ENCODE measurements at places on chromosomes 16 and 17.
A peak's percentile ranks its signal among the peaks of the same experiment; 100 is the strongest.

DNA sequence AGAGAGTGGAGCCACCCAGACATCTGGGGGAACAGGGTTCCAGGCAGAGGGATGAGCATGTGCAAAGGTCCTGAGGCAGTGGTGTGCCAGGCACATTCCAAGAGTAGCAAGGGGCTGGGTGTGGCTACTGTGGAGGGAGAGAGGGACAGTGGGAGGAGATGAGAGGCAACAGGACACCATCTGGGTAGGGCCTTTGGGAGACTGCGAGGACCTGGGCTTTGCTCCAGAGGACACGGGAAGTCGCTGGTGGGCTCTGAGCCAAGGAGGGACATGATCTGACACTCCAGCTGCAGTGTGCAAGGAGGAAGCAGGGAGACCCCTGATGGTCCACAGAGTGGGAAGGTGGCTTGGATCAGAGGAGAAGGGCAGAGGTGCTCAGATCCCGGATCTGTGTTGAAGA is 56.7 kb upstream of the MED9 start:
- no peak for DNase-seq

- DNase-seq: no peak
Observed at GRCh38 chr16:85755929-85756768, 5.3 kb upstream of the C16orf74 start.

DNA sequence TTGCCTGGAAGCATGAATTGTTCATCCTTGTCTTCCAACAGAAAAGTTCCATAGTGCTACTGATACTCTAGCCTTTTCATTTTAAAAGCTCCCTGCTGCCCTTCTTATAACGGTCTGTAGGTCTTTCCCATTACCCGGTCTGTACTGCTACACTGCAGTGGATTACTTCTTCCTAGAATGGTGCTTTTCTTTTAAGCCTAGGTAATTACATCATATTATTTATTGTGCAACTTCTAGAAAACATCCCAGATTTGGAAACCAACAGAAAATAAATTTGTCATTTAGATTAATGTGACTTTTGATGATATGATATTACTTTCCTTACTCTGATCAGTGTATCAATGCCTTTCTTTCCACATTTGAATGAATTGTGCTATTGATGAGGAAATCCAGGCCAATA is 199.4 kb downstream of the TANC2 start:
- DNase-seq: no peak

DNA sequence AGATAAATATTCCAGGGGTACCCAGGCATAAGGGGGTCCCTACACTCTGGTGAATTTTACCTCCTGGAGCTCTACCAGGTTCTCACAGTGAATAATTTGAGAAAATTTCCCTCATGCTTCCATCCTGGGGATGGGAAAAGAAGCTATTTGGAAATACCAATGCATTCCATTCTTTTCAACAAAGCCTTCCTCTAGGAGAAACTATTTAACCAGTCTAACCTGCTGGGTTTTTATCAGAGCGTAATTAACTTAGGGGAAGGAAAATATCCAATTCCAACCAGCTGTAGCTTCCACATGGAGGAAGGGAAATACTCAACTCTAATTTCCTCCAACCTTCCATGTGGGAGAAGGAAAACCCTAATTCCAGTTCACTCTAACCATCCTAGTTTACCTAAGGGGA is 17.0 kb downstream of the MFSD6L start:
- DNase-seq: no peak

- peak; percentile 59 for DNase-seq
Observed at GRCh38 chr17:2101448-2102257, 46.8 kb downstream of the HIC1 start.

DNA sequence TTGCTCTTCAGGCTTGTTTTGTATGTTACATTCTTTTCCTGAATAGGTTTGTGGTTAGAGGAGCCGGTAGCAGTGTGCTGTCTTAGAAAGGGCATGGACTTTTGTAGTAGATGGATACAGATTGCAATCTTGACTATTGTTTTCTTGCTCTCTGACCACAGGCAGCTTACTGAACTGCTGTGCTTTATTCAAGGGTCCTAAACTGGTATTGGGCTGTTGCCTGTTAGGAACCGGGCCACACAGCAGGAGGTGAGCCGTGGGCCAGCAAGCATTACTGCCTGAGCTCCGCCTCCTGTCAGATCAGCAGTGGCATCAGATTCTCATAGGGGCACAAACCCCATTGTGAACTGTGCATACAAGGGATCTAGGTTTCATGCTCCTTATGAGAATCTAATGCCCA is 373.9 kb downstream of the CPPED1 start:
- no peak for DNase-seq

DNA sequence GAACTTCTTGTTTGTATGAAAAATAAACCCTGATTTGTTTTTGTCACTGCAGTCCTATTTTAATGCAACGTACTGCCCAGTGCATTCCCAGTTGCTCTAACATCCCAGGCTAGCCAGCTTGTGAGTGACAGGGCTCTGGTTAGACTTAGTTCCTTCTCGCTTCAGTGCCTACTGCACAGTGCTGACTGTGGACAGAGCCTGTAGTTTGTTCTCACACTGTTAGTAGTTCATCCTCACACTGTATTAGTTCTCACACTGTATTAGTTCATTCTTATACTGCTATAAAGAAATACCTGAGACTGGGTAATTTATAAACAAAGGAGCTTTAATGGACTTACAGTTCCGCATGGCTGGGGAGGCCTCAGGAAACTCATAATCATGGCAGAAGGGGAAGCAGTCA is 116.6 kb upstream of the SALL1 start:
- no peak for DNase-seq

- no peak for DNase-seq
Observed at GRCh38 chr16:72125635-72126428, 32.2 kb downstream of the DHX38 start.

DNA sequence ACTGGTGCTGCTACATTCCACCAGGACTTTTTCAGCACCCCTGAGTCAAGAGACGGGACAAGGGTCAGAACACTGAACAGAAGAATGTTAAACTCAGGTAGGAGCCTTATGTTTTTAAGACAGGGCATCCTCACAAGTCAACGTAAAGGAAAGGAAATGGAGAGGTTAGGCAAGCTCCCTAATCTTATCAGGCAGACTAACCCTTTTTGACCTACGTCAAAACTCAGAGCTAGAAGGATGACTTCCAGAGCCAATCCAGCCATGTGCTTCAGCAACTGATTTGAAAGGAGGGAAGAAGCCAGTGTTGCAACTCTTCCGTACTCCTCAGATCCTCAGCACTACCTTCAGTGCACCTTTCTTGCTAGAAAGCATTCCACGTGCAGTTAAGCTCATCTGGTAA is 46.8 kb downstream of the REXO5 start:
- no peak for DNase-seq

- no peak for DNase-seq
Observed at GRCh38 chr16:19737306-19738038, 19.4 kb downstream of the IQCK start.

- DNase-seq: peak; percentile 74
Observed at GRCh38 chr17:34420254-34420766, 57.3 kb upstream of the CCL1 start.

- no peak for DNase-seq
Observed at GRCh38 chr17:33055171-33055611, 63.5 kb downstream of the SPACA3 start.

GRCh38 chr17:18205861-18206260 is 19.6 kb upstream of the LLGL1 start:
- no peak for DNase-seq

DNA sequence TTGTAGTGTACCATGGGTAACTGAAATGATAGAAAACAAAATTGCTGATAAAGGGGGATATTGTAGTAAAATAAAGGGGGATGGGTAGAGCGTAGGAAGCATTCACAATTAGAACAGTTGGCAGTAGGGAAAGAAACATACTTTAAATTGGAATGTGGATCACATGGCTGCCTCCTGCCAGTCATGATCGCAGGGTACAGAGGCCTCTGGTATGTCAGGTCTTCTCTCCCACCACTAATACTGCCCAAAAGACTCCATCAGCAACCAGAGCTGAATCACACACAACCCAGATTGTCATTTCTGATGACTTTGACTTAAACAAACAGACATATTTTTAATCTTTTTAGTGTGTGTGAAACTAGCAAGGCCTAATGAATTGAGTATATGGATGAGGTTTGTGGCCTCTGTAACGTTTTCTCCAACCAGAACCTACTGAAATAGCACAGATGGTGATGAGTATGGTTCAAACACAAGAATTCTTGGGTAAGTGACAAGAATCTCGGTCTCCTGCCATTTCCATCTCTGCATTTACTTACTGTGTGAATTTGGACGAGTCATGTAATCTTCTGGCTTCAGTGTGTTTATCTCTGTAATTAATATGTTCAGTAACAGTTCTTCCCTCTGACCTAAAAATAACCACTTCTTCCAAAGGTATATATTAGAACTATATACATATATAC is 112.6 kb downstream of the USP22 start:
- DNase-seq: no peak

DNA sequence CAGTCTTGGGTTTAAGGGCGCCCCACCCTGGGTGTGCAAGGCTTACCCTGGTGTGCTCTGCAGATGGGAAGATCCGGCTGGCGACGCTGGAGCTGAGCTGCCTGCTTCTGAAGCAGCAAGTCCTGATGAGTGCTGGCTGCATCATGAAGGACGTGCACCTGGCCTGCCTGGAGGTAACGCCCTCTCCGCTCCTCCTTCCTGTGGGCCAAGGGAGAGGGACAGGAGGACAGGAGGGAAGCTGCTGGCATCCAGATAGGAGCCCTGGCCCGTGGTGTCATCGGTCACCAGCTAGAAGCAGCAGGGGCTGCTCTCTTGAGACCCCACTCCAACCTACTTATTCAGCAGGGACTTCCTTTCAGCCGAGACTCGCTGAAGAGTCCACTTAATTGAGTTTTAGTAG is 97.8 kb downstream of the CLEC16A start:
- DNase-seq: no peak

DNA sequence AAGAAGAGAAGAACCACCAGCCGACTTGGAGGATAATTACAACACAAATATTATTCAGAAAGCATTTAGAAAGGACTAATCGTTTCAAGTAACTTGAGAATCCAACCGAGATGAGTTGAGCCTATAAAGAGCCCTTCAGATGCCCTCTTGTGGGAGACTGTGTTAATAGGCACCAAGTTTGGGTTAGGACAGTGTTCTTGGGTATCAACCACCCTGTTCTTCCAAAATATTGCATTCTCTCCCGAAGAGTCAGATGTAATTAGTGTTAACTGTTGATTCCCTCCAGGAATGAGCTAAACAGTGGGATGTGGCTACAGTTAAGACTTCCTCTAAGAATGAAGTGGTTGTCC is 87.8 kb upstream of the NOL11 start:
- no peak for DNase-seq

- DNase-seq: no peak
Observed at GRCh38 chr16:49886554-49887094, 30.7 kb upstream of the ZNF423 start.

- DNase-seq: no peak
Observed at GRCh38 chr17:1915889-1916288, 86.1 kb downstream of the RPA1 start.

- DNase-seq: no peak
Observed at GRCh38 chr16:52398491-52398960, 148.4 kb downstream of the TOX3 start.

Measured in activated naive CD4-positive, alpha-beta T cell treated with anti-CD3 and anti-CD28 coated beads, Interleukin-2, amount 10 ng/mL, durations not matched to agents 7 days and 5 days (primary cell).